ENCODE measurements at places on chromosomes 11 and 22.

- no peak for DNase-seq
Measured at GRCh38 chr11:27754035-27755017, 54.1 kb upstream of the BDNF start.

DNA sequence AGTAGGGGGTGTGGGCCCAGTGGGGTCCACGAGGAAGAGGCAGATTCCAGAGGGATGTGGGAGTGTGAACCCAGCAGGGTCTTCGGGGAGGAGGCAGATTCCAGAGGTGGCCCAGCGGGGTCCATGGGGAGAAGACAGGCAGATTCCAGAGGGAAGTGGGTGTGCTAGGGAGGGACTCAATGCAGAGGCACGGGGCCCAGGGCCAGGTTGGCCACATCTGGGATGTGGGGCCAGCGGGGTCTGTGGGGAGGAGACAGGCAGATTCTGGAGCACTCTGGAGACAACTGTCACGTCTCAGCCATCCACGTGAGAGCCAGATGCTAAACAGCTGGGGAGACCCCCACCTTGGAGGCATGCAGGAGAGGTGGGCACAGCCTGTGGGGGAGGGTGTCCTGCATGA is 582.6 kb downstream of the TBC1D22A start:
- DNase-seq = no peak

DNA sequence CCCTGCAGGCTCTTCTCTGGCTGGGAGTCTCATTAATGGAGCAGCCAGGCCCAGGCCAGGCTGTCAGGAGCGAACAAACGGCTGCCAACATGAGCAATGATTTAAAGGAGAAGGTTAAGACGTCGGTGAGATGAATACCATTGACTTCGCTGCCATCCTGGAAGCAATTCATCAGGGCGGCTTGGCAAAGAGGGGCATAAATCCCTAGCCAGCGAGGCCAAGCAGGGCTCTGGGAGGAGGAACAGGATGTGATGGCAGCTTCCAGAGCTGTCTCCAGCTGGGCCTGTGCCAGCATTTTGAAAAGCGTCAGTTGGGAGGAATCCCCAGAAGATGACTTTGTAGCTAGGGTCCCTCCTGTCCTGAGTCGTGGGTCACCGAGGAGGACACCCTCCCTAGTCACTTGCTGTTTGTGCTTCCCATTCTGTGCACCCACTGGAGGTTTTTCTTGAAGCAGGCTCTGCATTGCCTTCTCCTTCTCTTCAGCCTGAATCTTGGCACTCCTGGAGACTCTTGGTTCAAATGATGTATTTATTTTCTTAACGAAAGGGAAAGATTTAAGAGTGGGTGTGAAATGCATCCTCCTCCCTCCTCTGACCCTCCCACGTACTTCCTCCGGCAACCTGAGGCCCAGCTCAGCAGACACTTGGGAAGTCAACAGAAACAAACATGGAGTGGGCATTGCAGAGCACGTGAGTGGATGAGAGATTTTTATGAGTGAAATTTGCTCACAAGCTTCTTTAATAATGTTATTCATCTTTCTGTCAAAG is 476.3 kb upstream of the CADM1 start:
- DNase-seq = no peak

GRCh38 chr11:127873478-127873877 is 713.9 kb downstream of the ETS1 start:
- DNase-seq = no peak

DNA sequence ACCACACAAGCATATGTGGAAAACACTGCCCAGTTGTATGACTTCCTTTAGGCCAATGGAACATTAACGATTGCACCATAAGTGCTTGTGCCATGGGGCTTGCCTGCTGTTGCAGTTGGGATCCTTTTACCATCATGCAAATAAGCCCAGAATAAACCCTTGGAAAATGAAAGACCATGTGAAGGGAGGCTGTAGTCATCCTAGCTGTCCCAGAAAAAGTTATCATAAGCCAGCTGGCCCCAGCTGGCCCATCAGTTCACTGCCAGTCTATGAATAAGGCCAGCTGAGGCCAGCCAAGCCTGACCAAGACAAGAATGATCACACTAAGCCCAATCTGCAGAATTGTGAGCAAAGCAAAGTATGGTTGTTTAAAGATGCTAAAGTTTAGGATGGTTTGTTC is 253.9 kb upstream of the ARHGAP20 start:
- no peak for DNase-seq

- no peak for DNase-seq
Measured at GRCh38 chr11:76210931-76211851, 4.9 kb upstream of the WNT11 start.

- no peak for DNase-seq
Measured at GRCh38 chr11:111602865-111603610, 789 bp downstream of the SIK2 start.

DNA sequence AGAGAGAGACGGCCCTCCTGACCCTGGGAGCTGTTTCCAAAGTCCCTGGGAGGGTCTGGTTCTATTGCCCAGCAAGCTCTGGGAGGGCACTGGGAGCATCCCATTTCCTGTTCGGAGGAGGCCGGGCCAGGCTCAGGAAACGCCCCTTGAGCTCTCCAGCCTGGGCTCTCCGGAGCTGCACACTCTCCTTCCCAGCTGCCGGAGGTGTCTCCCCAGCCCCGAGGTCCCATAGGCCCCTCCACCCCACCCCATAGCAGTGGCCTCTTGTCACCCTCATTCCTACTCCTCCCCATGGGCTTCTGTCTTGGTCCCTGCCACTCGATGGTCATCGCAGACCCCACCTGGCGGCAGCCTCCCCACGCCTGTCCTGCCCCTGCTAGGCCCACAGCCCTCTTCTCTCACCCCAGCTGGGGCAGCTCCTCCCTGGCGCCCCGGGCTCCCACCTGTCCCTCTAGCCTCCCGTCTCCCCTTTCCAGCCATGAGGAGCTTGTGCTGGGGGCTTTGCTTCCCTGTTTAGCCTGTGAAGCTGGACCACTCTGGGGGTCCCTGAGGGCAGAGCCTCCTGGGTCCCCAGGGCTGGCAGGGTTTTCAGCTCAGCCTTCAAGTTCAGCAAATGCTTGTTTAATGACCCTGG is 2.8 kb downstream of the TSPAN32 start:
- DNase-seq = peak; percentile 36

- no peak for DNase-seq
Measured at GRCh38 chr22:31144223-31144622, 3.9 kb upstream of the PLA2G3 start.

GRCh38 chr22:39960791-39961746 is 872 bp downstream of the TMA7B start:
- no peak for DNase-seq

DNA sequence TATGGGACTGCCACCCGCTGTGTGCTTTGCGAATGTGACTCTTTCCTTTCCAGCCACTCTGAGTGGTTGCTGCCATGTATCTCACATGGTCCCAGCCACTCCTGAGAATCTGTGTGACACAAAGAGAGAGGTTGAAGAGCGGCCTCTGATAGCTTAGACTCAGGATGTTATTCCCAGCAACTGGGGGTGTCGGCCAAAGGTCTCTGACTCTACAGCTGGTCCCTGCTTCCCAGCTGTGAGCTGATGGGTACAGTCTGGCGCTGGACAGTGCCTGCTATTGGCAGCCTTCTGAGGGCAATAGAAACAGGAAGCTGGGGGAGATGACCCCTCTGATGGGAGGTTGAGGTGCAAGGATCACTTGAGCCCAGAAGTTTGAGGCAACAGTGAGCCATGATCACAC is 105.1 kb downstream of the RRAS2 start:
- DNase-seq = no peak

- DNase-seq = no peak
Measured at GRCh38 chr11:43737201-43737590, 56.7 kb downstream of the HSD17B12 start.

- no peak for DNase-seq
Measured at GRCh38 chr22:23822101-23822671, 16.6 kb downstream of the DERL3 start.

DNA sequence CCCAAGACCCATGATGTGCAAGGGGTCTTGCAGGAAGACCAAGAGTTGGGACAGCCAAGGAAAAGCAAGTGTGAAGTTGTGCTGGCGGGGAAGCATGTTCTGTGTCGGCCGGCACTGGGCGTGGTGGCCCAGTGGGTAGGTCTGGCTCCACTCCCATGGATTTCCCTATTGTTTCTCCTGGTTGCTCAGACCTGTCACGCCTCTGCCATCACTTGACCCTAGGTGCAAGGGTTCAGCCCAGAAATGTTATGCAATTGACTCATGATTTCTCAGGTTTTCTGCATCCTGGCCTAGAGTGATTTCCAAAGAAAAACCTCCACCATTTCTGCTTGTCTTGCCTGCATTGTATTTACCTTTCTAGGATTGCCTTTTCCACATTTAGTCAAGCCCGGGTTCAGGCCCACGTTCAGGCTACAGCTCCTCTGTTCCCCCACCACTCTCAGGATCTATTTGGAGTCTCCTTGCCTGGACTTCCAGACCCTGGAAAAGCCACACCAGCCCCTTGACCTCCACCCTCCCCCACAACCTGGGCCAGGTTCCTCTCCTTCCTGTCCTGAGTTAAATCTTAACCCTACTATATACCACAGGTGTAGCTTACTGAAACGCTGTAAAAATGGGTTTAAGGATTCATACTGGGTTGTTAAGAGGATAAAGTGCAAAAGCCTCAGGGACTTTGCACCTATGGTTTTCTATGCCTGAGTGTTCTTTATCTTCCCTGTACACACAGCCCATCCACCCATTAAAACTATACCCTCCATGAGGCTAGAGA is 17.5 kb upstream of the FOLR1 start:
- no peak for DNase-seq

- no peak for DNase-seq
Measured at GRCh38 chr11:63619967-63620366, 5.7 kb upstream of the PLAAT3 start.

GRCh38 chr11:101407324-101407723 is 176.5 kb downstream of the TRPC6 start:
- no peak for DNase-seq

DNA sequence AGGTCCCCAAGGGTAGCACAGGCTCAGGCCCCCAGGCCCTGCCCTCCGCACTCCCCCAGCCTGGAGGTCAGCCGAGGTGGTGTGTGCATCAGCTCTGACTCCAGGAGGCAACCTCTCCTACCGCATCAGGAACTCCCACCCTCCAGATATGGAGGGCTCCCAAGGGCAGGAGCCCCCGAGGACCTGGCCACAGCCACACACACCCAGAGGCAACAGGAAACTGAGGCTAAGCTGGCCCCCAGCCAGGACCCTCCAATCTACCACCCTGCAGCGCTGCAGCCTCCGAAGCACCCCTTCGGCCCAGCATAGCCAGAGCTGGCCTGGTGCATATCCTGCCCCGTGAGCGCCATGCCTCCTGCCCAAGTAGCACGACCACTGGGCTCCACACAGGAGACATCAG is 104.0 kb downstream of the MED15 start:
- DNase-seq = no peak

DNA sequence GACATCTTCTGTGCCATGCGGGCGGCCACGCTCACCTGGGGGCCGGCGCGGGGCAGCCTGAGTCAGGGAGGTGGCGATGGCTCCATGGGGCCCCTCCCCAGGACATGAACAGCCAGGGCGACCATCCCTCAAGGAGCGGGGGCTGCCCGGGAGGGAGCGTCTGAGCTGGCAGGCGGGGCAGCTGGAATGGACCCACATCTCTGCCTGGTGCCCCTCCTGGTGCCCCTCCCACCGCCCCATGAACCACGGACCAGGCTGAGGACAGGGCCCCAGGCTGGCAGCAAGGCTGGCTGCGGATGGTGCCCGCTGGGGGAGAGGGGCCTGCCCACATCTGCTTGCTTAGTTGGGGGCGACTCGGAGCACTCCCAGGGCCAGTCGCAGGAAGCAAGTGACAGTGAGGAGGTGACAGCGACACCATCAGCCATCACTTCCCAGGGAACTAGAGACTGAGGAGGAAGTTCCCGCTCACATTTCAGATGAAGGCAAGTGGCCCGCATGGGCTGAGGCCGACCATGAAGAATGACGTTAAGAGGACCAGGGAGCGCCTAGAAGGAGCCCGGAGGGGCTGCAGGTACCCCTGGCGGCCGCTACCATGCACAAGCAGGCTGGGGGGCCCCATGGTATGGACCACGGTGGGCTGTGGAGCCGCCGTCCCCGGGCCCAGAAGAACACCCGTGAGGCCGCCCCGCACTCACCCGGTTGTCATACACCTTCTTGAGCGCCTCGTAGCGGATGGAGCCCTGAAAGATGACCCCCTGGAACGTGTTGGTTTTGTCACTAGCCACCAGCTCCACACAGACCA is 37.3 kb downstream of the KIAA0930 start:
- DNase-seq = no peak

DNA sequence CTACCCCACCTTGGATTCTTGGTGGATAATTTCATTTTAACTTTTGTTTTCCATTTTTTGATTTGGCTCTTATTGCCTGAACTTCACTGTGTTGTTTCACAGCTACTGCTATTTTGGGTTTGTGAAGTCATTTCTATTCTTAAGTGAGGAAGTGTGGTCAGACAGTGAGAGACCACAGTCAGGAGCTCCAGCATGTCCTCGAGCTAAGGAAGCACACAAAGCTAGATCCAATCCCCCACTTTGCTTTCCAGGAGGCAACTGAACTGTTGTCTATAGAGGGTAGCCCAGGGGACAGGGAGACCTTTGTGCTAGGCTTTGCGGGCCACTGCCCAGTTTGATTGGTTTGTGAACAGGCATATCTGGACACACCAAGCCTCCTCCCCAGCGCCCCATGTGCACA is 251.8 kb upstream of the KIRREL3 start:
- DNase-seq = no peak

DNA sequence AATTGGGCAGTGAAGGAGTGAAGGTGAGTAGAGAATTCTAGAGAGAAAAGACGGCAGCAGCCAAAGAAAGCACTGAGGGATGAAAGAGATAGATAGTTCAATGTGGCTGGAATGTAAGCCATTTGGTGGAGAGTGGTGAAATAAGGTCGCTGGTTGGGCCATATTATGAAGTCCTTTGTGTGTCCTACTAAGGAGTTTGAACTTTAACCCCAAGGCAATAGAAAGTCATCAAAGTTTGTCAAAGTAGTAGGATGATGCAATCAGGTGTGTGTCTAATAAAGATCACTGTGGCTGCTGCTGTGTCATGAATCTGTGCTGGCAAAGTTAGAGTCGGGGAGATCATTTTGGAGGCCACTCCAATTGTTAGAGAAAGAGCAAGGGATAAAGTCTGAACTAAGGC is 18.7 kb downstream of the RNF121 start:
- DNase-seq = no peak

DNA sequence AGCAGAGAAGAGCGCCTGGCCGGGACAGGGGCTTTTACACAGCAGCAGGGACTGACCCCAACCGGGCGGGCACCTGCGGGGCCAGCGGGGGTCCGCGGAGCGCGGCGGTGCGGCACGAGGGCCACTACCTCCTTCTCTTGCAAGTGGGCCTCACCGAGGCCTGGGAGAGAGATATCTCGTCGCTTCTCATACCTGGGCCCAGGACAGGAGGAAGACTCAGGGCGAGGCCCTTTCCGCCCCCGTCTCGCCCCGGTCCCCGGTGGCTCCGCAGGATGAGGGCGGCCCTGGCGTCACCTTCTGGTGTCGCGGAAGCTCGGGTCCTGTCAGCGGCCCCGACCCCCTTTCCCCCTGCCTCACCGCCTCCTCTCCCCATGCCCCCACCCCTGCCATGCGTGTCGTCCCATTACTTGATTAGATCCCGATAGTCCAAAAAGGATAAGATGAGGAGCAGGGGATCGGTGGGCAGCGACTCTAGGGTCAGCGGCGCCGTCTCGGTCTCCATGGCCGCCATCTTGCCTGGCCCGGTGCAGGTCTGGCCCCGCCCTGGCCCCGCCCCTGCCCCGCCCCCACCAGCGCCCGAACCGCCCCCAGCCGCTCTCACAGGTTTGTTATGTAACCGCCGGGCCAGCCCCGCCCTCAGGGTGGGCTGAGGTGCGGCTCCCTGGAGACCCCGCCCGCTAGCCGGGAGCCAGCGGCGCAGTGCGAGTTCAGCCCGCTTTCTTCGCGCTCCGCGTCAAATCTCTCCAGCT is at the start of gene FBXO3:
TSS of gene FBXO3 (minus strand) at position 534 of the 749 bp plus-strand sequence. CDS start at position 511, 23 bp downstream.
- DNase-seq = peak; percentile 84

- no peak for DNase-seq
Measured at GRCh38 chr11:68865241-68865640, 23.5 kb upstream of the CPT1A start.

All from BE2C (cell line).